ENCODE measurements at places on chromosomes 7 and 10.

GRCh38 chr7:17408245-17408903 lies 109.9 kb downstream of the AHR start:
- peak; percentile 62 for DNase-seq

GRCh38 chr10:29603223-29603896 lies 31.4 kb downstream of the SVIL start:
- DNase-seq = no peak

- DNase-seq = no peak
Observed at GRCh38 chr10:5272065-5272803, 75.6 kb downstream of the AKR1C4 start.

DNA sequence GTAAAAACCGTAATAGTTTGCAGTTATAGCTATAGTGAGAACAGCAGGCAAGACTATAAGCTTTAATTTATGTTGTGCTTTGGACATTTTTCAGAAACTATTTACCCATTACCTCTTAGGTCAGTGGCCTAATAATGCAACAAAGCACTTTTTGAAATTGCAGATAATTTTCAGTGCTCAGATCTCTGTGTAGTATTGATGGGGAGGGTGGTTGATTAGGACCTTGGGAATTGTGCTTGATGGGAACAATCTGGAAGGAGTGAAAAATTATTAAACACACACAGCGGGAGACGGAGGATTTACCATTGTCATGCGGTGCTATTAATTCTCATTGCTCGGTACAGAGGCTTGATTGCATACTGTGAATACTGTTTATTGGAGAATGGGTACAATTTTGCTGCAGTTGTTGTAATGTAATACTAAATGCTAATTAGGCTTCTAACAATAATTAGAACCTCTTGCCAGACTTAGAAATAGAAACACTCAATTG lies 304.8 kb downstream of the LRMDA start:
- no peak for DNase-seq

GRCh38 chr10:130440494-130440893 lies 304.3 kb downstream of the GLRX3 start:
- no peak for DNase-seq

GRCh38 chr7:30503274-30504212 lies 1.1 kb downstream of the GGCT start:
- DNase-seq = no peak

DNA sequence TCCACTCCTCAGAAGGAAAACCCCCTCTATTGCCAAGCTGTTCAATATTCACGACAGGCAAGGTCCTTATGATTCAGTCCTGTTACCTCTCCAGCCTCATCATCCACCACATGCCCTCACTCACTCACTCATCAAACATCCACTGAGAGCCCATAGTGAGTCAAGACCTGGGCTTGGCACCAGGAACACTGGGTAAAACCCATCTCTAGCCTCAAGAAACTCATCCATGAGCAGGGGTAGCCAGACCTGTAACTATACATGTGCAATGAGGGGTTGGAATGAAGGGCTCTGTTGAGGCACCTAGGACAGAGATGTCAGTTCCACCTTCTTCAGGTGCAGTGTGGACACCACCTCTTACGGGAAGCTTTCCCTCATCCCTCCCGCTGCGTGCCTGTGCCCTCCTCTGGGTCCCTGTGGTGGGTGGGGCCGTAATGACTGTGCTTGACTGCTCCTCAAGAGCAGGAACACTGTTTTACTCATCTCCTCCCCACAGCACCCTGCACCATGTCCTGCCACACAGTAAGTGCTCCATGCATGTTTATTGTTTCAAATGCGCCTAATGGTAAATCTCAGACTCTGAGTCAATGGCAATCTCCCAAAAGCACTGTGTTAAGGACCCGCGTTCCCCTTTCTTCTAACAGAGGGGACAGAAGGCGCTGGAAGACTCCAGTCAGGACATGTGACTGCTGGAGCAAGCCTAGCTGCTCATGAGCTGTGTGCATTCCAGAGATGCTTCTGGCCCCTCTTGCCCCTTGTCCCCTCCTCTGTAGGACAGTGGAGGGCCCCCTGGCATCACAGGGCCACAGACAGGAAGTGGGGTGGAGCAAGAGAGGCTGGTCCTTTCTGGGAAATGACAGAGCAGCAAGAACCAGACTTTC lies 95.4 kb downstream of the HIPK2 start:
- no peak for DNase-seq

All from AG09309 (cell line).